Upper lobe of right lung (tissue), 1 donor: ENCODE measurements at places on chromosomes 12 and 14.

GRCh38 chr12:66775871-66776270, 97.0 kb upstream of the GRIP1 start:
- no peaks in the 10 kb centered on the region for H3K27me3 ChIP-seq
- no peaks in the 10 kb centered on the region for H3K4me1 ChIP-seq
- no peak overlapping the region for H3K27ac ChIP-seq
- H3K4me3 ChIP-seq: no peak overlapping the region

- H3K4me3 ChIP-seq: no peak overlapping the region
- no peak overlapping the region for H3K27ac ChIP-seq
- H3K4me1 ChIP-seq: no peaks in the 10 kb centered on the region
Observed at GRCh38 chr12:5503774-5504173, 71.9 kb downstream of the NTF3 start.

DNA sequence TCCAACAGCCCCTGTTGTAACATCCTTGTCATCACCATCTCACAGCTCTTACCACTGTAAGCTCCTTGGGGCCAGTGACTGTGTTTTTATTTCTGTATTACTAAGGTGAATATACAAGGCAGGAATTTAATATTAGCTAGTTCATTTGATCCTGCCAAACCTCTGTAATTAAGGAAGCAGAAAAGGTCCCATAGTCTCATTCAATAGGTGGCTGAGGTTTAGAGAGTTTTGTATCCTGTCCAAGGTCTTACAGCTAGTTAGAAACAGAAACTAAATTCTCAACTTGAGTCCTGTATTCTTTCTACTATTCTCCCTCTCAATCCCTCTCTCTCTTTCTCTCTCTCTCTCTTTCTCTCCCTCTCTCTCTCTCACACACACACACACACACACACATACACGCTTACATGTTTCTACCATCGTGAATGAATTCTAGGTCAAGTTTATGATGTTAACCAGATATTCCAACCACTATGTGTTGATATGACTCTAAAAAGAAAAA, 543 bp upstream of the GLIPR1 start:
- H3K27me3 ChIP-seq: no peaks in the 10 kb centered on the region
- no peaks in the 10 kb centered on the region for H3K36me3 ChIP-seq
- H3K4me3 ChIP-seq: peak overlapping the region; percentile 52
- H3K4me1 ChIP-seq: peaks cover 20% of the 10 kb centered on the region
- peak overlapping the region; percentile 84 for H3K27ac ChIP-seq

GRCh38 chr14:69680297-69680696, 68.9 kb downstream of the SUSD6 start:
- no peak for DNase-seq
- peaks cover 58% of the 10 kb centered on the region for H3K4me1 ChIP-seq
- no peaks in the 10 kb centered on the region for H3K27me3 ChIP-seq

- H3K4me3 ChIP-seq: no peak overlapping the region
- H3K4me1 ChIP-seq: no peaks in the 10 kb centered on the region
- no peak for DNase-seq
- H3K36me3 ChIP-seq: peaks cover 40% of the 10 kb centered on the region
Observed at GRCh38 chr12:56034586-56035332, 7.0 kb upstream of the RPS26 start.

DNA sequence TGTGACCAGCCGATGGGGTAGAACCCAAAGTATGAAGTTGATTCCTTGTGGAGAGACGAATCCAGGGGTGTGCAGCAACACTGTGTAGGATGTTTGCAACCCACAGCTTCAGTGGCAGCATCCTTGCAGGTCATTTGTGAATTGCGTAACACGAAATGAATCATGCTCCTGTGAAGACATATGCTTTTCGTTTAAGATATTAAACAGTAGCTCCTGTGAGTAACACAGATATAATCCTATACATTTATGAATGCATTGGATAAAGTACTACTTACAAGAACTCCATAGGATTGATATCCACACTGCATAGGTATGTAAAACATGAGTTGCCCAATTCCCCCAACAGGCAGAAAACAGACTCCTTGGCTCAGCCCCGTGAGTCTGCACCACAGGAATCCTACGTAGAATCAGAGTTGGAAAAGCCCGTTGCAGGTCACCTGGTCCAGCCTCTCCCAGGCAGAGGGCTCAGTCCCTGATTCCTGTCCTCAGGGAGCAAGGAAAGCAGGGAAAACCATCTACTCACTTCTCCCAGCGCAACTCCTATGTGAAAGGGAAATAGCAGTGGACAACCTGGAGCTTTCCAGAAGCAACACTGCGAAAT, 75.8 kb downstream of the GPATCH2L start:
- DNase-seq: no peak
- no peaks in the 10 kb centered on the region for H3K27me3 ChIP-seq
- no peak overlapping the region for H3K4me3 ChIP-seq
- no peak overlapping the region for H3K27ac ChIP-seq
- H3K4me1 ChIP-seq: no peaks in the 10 kb centered on the region
- no peaks in the 10 kb centered on the region for H3K36me3 ChIP-seq

DNA sequence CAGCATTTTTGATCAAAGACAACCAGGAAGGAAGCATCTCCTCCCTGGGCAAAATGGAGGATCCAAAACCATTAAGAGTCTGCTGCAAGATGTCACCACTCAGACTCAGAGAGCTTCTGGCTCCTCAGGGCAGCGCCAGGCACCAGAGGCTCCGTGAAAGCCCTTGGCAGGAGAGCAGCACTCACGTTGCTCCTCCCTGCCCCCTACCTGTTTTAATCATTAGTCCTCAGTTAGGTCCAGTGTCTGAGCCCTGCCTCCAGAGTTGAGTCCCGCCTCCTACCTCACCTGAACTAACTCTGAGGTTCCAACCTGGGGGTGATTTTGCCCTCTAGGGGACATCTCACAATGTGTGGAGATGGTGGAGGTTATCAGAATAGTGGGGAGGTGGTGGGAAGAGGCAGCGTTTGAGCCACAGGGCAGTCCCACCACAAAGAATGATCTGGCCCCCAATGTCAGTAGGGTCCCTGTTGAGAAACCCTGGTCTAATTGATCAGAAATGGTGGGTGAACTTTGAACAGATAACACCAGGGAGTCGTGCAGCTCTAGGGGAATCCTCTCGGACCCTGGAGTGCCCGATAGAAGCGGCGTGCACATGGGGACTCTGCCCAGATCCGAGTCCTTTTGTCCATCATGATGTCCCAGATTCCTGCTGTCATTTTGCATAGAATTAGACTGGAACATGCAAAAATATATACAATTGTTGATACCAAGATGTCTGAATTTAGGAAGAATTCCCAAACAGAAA, 156.7 kb upstream of the DIO3 start:
- peak overlapping the region; percentile 51 for H3K27ac ChIP-seq
- H3K27me3 ChIP-seq: no peaks in the 10 kb centered on the region
- H3K36me3 ChIP-seq: no peaks in the 10 kb centered on the region
- DNase-seq: no peak

- H3K36me3 ChIP-seq: no peaks in the 10 kb centered on the region
- no peaks in the 10 kb centered on the region for H3K4me1 ChIP-seq
- H3K27ac ChIP-seq: no peak overlapping the region
- H3K27me3 ChIP-seq: no peaks in the 10 kb centered on the region
- DNase-seq: no peak
Observed at GRCh38 chr12:107007411-107007810, 20.5 kb upstream of the MTERF2 start.

DNA sequence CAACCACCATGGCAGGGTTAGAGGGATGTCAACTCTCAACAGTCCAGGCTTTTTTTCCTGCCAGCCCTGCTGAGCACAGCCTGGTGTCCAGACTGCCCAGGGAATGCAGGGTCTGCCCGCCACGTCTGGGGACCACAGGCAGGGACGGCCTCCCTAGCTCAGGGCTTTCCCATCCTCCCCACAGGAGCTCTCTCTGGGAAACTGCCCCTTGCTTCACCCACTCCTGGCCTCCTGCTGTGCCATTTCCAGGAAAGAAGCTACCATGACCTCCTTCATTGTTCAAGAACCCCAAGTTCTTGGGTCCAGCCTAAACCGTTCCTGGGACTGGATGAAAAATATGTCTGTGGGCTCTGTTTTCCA, 4.8 kb downstream of the SCNN1A start:
- peak overlapping the region; percentile 29 for H3K4me3 ChIP-seq
- H3K27me3 ChIP-seq: no peaks in the 10 kb centered on the region
- H3K27ac ChIP-seq: peak overlapping the region; percentile 6
- DNase-seq: no peak

DNA sequence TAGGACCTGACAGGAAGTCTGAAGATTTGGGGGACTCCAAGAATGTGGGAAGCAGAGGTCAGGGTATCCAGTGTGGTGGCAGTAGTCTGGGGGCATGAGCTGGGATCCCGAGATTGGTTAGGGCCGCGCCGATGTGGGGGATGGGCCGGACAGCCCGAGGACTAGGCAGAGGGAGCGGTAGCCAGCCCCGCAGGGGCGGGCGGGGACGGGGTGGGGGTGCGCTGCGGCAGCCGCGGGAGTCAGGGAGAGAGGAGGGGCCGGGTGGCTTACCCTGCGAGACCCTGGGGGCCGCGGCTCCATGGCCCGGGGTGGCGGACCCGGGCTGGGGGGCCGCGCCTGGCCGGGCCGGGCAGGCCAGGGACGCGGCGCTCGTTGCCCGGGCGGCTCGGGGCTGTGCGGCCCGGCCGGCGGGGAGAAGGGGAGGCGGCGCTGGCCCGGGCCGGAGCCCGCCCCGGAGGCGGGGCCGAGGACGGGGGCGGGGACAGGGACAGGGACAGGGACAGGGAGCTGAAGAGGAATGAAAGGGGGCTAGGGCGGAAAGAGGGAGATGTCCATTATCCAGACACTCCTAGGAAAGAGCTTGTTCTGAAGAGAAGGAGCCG, 5.6 kb downstream of the ZNF385A start:
- peak overlapping the region; percentile 36 for H3K4me3 ChIP-seq
- H3K27ac ChIP-seq: no peak overlapping the region
- H3K36me3 ChIP-seq: peaks cover 2% of the 10 kb centered on the region
- peak; percentile 77 for DNase-seq
- no peaks in the 10 kb centered on the region for H3K27me3 ChIP-seq

DNA sequence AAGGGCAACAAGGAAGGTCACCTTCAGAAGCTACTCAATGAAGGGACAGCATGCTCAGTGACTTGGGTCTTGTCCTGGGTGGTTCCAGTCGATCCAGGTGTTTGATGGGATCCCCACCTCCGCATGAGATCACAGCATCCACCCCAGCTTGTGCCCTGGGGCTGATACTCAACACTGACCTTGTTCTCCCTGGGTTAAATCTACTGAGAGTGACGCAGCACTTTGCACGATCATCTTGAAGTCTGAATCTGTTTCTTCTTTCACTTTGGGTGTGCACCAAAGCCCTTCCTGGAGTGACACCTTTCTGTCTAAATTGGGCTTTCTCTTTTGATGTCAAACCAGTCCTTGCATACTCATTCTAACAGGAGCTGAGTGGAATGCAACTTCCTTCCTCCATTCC, 13.8 kb downstream of the NOS1 start:
- H3K36me3 ChIP-seq: no peaks in the 10 kb centered on the region
- H3K4me1 ChIP-seq: no peaks in the 10 kb centered on the region
- peaks cover 4% of the 10 kb centered on the region for H3K27me3 ChIP-seq
- no peak overlapping the region for H3K27ac ChIP-seq
- no peak for DNase-seq
